CMK (cell line): ENCODE measurements at places on chromosomes 13 and 19.

GRCh38 chr19:43682824-43683661, 13.1 kb upstream of the PLAUR start:
- DNase-seq, result no peak

DNA sequence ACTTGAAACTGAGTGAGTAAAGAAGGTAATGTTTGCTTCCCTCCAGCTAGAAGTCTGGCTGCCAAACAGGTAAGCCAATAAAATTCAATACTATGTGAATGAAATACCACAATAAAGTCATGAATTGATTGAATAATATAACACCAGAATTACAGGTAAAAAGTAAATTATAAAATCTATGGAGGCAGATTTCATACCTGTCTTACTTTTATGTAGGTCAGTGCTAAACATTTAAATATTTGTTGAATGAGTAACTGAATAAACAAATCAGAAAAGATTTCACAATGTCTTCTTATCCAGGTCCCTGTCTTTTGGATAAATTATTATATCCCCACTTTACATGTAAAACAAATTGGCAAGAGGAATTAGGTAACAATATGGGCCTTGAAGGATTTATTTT, 62.7 kb downstream of the MICU2 start:
- no peak for DNase-seq

- no peak for DNase-seq
Measured at GRCh38 chr13:49731766-49732165, 40.5 kb upstream of the EBPL start.

DNA sequence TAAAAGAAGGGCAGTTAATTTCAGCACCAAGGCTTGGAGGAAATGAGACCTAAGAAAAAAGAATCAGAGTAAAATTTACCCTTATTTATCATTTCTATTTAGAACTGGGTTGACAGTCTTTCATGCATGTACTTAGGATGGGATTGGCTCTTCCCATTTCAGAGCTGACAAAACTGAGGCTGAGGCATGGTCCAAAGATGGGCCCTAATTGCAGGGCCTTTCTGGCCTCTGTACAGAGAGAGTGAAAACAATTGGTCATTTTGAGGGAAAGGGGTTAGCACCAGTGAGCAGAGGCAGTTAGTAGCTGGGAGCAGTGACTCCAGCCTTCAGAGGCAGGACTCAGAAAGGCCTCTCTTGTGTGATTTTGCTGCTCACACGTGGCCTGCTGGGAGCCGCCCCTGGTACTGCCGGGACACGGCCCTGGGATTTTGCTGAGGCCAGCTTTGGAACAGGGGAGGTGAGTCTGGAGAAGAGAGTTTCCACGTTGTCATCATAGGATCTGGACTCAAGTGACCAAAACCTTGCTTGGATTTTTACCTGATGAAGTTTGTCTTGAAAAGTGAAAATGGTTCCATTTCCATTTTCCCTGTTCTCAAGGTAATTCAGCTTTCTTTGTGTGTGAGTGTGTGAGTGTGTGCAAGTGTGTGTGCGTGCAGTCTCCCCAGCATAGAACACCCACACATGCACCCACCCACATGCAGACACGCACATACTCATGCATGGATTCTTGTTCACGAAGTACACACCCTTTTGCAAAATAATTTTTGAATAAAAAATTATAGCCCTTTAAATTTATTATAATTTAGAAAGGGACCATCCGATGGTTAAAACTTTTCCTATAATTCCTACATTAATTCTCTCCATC, at the start of gene ZNF536:
ZNF536 (plus strand) TSS at position 425 of the 865 bp plus-strand sequence. CDS start 71,179 bp downstream, outside the sequence.
- DNase-seq, result no peak

DNA sequence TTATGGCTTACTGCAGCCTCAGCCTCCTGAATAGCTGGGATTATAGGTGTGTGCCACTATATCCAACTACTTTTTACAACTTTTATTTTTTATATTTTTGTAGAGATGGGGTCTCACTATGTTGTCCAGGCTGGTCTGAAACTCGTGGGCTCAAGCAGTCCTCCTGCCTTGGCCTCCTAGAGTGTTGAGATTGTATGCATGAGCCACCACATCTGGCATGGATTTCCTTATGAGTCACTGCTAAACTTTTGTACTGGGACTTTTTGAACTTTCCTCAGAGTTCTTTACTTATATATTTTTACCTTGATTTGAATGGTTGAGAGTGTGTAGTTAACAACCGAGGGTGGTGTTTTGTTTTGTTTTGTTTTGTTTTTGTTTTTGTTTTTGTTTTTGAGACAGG, 33.4 kb downstream of the DNAJC3 start:
- no peak for DNase-seq

- no peak for DNase-seq
Measured at GRCh38 chr19:23587546-23587945, 99.5 kb downstream of the ZNF675 start.

DNA sequence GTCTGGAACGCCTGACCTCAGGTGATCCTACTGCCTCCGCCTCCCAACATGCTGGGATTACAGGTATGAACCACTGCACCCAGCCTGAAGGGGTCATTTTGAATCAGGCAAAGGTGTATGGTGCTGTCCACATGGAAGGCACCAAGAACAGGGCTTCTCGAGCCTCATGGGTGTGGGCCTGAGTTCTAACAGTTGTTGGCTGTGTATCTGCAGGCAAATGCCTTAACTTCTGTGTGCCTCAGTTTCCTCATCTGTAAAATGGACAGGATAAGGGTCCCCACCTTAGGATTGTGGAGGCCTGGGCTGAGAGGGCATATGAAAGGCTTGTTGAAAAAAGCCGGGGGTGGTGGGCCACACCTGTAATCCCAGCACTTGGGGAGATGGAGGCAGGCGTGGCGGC, 9.2 kb downstream of the AP1M2 start:
- no peak for DNase-seq

DNA sequence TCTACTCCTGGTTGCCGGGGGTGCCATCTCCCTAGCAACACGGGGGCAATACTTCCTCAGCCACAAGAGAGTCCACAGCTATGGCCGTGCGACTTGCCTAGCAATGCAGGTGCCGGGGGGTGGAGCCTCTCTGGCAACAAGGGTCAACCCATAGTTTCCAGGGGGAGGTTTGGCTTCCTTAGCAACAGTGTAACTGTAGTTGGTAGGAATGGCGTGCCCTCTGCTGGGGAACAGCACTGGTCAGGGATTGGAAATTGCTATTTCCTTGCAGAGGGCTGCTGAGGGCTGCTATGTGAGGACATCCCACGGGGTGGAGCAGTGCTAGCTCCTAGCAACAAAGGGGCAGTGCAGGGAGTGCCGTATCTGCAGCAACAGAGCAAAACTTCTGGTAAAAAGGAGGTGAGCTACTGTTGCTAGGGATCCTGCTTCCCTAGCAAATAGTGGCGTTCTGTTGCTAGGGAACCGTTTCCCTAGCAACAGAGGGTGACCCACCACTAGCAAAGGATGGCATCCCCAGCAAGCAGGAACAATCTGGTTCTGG, 7.0 kb upstream of the TMC4 start:
- DNase-seq, result no peak
